Right ventricle myocardium inferior (tissue), 1 donor: ENCODE measurements at places on chromosomes 3 and 15.

- DNase-seq, result no peak
Observed at GRCh38 chr15:76267077-76267476, 44.2 kb downstream of the ETFA start.

DNA sequence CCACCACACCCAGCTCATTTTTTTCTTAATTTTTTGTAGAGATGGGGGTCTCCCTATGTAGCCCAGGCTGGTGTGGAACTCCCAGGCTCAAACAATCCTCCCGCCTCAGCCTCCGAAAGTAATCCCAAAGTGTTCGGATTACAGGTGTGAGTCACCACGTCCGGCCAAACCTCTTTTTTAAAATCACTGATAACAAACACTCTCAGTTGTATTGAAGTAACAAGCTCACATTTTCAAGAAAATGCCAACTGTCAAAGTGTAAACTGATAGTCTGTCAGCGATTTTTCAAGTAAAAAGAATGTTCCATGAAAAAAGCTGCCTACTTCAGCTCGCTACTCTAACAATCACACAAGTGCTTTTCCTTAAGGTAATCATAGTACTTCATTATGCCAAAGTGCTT is 33.4 kb downstream of the UBXN7 start:
- DNase-seq, result no peak

DNA sequence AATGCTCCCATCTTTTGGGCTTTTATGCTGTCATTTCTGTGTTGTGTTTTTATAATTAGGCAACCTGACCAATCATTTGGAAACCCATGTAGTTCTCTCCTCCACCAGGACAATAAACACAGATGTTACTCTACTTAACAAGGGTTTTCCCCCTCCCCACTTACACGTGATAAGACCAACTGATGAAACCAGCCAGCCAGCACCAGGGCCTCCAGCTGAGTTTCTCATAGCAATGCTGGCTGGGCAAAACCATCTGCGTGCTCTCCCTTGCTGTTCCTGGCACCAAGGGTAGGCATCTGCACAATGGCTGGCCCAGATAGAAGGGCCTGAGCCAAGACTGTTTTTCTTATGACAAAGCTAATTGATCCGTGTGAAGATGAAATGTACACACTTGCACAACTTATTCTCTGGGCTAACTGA is 310.4 kb downstream of the PLCL2 start:
- DNase-seq, result no peak

GRCh38 chr15:38398134-38398533 is 55.8 kb upstream of the FAM98B start:
- no peak for DNase-seq

DNA sequence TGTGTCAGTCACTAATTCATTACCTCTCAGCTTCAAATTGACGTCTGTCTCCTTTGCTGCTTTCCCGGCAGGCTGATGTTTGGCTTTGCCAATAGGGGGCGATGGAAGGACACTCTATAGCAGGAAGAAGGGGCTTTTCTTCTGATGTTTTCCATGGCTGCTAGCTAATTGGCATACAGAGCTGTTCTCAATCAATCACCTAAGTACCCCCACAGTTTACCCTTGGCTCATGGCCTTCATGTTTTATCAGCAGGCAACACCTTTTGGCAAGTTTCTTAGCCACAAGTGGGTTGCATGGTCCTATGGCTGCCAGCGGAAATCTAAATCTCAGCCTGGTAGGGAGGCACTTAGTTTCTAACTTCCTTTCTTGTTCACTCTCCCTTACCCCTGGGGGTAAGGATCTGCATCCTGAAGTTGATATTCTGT is 45.0 kb downstream of the ESYT3 start:
- DNase-seq, result no peak

DNA sequence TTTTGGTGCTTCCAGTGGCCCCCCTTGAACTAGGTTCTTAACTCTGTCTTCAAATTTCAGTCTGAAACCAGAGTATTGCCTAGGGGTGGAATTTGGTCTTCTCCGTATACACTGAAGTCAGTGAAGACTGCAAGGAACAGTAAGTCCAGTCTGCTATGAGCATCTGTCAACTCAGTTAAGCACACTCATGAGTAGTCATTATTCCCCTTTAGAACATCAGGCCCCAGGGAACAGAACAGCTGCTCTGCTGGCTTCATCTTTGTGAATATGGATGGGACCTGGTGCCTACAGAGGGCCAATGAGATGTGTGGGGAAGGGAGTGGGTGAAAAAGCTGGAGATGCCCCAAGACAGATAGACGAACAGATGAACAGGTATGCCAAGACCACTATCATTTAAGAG is 85.2 kb upstream of the PRR23C start:
- no peak for DNase-seq

- no peak for DNase-seq
Observed at GRCh38 chr3:105676621-105677300, 192.1 kb downstream of the CBLB start.
